ENCODE measurements at places on chromosomes 11 and 22. TPM values are rescaled to one million over a fixed set of nuclear protein-coding genes. Genes with fewer than 3 reads are reported as not detected.

Gene PKP3
- total RNA-seq: 8.5 TPM

Gene SEC14L6
- 2.4 TPM for total RNA-seq

Gene FAM181B
- total RNA-seq: not detected

DNA sequence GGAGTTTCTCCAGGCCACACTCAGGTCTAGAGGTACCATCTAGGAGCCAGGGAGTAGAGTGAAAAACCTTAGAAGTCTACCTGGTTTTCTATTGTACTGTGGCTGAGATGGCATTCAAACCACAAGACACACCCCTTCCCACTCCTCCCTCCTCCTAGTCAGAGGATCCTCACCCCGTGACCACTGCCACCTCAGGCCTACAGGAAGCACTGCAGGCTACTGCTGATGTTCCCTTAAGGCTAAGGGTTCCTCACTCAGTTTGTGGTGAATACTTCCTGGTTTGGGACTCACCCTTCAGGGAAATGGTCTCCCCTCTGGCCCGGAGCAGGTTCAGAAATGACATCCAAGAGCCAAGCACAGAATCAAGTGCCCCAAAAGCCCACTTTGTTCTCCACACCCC, 1293.9 kb downstream of the JRKL start:
- DNase-seq: peak; percentile 23

DNA sequence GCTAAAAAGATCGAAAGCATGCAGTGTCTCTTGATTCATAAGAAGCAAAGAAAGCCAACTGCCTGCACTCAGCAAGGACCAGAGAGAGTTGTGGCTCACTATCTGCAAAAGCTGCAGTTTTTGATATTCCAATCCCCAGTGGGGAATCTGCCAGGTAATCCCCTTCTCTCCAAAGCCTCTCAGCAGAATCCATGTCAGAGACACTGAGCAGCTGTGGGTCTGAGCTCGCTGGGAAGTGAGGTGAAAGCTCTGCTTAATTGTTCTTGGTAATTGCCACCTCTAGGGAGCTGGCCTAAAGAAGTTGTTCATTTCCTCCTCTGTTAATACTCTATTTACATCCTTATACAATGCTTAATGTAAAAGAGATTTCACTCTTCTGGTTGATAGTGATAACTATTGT, 261.3 kb upstream of the LRRC4C start:
- peak; percentile 55 for DNase-seq

GRCh38 chr11:63896071-63896470, 20.9 kb downstream of the RCOR2 start:
- DNase-seq: no peak

- peak; percentile 90 for DNase-seq
These were observed 4.0 kb downstream of the TRIM6 start for GRCh38 chr11:5600374-5600851.

DNA sequence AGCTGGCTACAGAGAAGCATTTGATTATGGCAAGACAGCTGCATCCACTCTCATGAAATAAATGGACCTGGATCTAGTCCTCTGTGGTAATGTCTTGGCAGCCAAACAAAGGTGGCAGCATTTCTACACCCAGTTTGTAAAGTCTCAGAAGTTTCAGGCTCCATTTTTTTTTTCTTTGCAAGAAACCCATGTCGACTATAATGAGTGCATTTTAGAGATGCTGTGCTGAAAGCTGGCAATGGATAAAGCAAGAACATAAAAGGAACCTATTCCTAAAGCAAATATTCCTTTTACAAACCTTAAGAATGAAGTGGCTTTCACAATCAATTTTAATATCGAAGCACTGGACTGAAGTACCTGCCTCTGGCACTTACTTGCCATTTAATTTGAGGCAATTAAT, 33.5 kb downstream of the THAP12 start:
- no peak for DNase-seq

DNA sequence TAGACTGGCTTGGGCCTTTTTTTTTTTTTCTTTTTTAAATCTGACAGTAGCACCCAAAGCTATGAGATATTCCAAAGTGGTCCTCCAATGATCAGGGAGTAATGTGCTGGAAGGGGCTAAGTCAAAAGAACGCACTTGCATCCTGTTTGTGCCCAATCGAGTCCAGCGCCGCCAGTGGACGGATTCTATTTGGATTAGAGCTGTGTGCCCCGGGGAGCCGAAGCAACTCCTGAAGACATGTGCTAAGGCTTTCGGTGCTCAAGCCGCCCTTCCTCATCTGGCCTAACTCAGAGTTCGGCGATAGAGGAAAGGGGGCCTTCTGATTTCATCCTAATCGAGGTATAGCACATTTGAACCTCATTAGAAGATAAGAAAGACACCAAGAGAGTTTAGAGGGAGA, 147.8 kb upstream of the NECTIN1 start:
- DNase-seq: no peak

GRCh38 chr11:65478388-65479183, 20.3 kb upstream of the MALAT1 start:
- DNase-seq: peak; percentile 34

DNA sequence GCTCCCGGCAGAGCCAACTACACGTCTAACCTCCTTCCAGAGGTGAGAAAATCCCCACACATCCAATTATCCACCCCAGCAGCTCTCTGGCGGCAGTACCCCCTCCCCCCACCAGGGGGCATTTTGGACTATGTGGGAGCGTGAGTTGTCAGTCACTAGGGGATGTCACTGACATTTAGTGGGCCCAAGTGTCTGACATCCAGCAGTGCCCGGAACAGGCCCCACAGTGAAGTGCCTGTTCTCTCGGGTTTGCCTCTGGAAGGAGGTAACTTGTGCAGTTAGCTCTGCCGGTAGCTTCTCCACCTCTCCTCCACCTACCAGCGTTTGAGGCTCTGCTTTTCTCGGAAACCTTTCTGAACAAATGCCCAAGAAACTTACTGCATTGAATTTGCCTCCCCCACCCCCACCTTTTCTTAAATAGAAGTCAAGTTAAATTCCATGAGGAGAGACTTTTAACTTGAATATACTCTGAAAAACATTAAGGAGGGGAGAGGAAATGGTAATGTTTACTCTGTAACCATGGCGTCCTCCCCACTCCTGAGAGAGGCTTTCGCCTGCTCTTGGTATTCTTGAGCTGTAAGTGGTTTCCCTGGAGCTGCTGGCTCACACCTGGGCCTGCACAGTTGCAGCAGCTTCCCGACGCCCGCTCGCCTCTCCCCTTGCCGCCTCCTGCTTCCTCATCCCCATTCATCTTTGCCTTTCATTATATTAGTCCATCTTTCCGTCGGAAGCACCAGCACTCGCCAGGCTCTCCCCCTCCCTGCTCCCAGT, 112.8 kb downstream of the WNT7B start:
- peak; percentile 80 for DNase-seq

DNA sequence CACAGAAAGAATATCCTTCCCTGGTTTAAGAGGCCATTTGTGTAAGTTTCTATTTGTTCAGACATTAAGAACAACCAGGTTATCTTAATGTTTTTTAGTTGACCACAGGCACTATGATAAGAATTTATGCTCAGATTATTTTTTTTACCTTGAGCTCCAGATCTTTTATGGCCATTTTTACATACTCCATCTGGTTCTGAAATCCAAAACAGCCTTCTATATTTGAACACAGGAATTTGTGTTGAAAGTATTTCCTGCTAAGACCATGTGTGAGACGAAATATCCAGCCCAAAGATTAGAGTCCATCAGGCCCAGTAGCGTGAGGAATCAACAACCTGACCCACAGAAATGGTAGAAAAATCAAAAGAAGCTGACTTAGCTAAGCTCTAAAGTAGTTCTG, 569.9 kb upstream of the FAT3 start:
- DNase-seq: no peak

DNA sequence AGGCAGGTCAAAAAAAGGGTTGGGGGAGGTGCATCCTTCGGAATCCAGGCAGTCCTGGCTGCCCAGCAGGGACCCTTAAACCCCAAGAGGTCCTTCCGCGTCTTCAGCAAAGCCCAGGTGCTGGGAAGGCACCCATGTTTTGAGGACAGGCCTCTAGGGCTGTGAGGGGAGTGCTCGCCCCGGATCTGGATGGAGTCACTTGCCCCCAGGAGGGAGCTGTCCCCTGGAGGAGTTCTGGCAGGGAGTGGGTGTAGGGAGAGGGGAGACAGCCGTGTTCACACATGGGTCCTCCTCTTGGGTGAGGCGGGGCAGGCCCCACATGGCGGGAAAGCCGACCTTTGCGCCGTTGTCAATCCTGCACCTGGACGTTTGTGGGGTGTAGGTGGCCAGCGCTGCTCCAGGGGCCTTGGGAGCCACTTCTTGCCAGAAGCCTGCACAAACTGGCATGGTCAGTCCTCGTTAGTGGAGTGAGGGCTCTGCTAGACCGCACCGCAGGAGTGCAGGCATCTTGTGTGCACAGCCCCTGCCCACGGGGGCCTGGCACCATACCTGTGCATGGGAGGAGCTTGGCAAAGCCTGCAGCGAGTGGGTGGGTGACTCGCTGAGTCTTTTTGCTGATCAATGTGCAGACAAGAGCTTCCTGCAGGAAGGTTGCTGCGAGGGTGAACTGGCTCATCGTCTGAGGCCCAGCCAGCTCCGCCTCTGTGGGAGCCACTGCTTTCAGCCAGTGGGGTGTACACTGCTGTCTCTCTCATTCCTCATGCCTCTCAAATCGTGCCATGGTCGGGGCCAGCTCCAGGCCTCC, 16.0 kb downstream of the PPIL2 start:
- no peak for DNase-seq

DNA sequence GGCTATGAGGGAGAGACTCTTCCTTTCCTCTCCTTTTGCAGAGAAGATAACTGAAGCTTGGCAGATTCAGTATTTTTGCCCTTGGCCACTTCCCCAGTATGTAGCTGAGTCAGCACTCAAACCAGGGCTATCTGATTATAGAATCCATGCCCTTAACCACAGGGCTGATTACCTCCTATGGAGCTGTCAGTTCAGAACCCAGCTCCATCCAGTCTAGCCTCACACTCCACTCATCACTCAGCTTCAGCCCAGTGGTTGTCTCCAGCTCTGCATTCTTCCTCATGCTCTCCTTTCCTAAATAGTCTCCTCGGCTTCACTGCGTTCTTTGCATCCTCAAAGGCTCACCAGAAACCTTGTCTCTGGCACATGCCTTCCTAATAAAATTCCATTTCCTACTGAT, 151.6 kb upstream of the BLID start:
- DNase-seq: no peak

GRCh38 chr11:95788921-95789505, 569 bp downstream of the FAM76B start:
- DNase-seq: peak; percentile 80
